ENCODE measurements at places on chromosomes 5 and 9.

DNA sequence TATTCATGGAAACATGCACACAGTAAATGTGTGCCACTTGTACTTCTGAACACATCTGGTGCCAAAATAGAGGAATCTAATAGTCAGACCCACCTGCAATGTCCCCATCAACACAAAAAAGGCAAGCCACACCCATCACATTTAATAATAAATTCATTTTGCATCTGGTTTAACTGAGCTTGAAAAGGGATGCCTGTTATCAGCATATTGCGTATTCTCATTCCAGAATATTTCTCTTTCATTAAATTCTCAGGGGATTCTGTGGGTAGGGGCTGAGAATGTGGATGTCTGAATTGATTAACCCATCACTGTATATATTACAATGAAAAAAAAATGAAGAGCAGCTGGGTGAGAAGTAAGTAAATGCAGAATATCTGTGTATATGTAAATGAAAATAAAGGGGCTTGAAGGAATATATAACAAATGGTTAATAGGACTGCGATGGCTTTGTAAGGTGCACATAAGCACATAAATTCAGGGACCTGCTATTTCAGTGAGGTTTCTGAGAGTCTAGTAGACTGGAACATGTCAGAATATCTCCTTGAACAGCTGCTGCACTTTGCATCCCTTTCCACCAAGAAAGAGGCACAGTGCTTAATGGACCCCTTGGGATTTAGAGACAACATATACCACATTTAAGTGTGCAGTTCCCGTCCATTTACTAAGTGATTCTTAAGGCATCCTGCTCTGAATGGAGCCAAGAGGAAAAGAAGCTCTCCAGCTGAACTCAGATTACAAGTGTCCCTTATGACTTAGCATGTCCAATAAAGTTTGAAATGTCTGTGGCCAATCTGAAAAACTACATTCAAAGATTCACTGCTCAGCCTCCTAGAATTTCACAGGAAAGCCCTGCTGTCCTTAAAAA, 104.1 kb upstream of the NIPBL start:
- DNase-seq = no peak

DNA sequence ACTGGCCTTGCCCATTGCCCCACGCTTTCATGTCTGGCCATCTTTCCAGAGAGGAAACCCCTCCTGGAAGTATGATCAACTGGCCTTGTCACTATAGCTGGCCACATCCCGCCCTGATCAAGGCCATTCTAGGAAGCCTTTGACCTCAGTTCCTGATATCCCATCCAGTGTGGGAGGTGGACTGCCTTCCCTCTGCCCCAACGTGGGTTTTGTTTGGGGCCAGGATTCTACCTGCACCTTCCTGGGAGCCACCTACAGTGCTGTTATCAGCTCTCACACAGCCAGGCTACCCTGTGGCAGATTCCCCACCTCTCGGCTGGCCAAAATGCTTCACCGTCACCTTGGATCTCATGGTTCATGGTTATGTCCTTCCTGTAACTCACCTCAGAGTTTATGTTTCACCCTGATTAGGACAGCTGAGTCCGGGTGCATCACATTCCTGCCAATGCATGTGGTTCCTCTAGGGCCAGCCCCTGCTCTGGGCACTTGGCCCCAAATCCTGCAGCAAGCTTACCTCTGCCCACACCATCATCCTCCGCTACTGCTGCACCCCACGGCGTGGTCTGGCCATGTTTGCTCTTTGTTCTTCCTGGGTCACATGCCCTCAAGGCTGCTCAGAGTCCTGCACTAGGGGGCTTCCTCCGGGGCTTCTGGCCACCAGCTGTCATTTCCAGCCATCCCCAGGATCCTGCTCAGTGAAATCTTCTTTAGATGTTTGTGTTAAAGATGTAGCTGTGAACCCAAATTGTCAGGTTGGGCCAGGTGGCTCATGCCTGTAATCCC, 24.2 kb upstream of the S1PR3 start:
- no peak for DNase-seq

DNA sequence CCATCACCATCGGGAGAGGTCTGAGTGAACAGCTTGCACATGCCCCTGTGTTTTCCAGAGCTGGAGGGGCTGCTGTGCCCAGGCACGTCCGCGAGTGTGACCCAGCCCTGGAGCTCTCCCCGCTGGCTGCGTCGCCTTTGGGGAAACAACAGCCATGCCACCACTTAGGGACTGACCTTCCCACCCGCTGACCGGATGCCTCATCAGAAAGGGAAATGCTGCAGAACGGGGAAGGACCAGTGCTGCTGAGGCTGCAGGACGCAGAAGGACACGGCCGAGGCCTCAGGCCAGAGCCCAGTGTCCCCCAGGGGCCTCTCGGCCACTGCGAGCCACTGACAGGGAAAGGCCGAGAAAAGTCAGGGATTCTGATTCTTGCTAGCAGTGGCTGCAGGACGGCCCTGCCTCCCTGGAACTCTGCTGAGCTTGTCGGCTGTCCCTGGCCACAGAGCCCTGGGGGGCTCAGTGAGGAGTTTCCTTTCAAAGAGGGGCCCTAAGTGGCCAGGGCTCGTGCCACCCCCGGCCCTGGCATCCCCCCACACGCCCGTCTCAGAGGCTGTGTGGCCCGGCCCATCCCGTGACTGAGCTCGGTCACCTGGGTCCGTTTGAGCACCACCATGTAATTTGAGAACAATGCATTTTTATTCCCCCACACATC, 130.8 kb downstream of the ZNF354C start:
- DNase-seq = no peak

DNA sequence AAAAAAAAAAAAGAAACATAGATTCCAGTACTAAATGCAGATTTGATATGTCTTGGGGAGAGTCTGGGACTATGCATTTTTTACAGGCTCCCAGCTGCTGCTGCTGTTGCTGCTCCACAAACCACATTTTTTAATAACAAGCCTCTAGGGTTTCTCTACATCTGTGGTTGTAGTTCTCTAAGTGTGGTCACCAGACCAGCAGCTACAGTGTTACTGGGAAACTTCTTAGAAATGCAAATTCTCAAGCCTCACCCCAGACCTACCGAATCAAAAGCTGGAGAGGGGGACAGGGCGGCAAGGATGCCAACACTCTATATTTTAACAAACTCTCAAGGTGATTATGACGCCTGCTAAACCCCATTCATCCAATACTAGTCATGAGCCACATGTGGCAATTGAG, 293.4 kb upstream of the PTGER4 start:
- no peak for DNase-seq

DNA sequence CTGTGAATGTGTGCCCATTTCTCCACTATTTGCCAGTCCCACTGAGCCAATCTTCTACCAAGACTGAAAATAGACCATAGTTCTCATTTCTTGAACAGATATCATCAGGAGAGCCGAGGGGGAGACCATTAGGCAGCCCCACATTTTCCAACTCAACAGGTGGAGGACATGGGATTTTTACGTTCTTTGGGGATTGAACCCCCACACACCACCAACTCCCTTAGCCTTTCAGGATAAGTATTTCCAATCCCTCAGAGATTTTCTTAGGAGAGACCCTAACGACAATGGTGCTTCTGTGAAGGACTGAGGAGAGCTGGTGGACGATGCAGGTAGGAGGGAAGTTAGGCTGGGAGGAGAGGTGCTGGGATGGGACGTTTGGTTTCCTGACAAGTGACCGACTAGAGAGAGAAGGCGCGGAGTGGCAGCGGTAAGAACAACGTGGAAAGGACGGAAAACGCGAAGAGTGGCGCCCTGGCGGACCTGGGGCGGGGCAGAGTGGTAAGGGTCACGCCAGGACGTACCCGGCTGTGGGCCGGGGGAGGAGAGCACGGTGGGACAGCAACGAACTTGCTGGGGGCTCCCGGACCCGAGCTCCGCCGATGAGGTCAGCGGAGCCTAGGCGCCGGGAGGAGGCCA, 681 bp upstream of the CHSY3 start:
- DNase-seq = no peak

DNA sequence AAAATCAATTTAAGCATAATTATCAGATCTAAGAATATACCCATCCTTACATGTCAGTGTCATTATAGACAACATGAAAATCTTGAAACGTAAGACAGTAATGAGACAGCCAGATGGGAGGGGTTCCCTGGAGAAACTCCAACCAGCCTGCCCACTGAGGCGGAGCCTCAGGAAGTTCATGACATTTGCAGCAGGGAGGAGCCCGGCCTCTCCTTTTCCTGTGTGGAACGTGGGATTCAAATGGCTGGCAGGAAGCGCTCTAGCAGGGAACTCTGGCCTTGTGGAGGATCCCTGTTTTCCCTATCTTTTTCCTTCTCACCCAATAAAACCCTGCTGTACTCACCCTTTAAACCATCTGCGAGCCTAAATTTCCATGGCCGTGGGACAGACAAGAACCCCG, 176.6 kb upstream of the KCNN2 start:
- no peak for DNase-seq

GRCh38 chr9:136741883-136742571, 713 bp downstream of the LCN10 start:
- DNase-seq = no peak

DNA sequence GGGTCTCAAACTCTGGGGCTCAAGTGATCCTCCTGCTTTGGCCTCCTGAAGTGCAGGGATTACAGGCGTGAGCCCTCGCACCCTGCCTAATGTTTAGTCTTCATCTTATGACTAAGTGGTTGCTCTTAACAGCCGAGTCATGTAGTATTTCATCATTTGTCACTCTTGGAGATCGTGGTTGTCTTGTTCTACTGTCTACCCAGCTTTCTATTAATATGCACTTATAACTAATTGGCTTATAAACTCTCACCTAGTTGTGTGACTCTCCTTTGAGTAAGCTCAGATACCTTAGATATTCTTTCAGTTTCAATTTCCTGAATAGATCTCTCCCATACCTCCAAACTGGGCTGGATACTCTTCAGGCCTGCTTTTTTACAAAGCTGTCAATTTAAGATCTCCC, 19.9 kb downstream of the SLC44A1 start:
- no peak for DNase-seq

DNA sequence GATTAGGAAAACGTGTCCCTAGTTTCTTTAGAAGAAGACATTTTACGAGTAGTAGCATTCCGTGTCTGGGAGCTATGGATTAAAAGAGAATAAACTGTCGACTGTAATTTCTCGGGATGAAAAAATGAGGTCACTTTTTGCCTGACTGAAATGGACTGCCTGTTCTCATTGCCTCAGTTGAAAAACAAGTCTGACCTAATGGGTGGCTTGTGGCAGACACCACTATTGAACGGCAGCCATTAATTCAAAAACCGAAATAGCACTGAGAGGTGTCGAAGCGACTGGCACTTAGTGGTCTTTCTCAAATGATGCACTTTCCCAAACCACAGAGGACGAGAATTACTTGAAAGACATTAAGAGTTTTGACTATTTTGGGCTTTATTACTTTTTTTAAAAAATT, 35.4 kb downstream of the OSTF1 start:
- no peak for DNase-seq

DNA sequence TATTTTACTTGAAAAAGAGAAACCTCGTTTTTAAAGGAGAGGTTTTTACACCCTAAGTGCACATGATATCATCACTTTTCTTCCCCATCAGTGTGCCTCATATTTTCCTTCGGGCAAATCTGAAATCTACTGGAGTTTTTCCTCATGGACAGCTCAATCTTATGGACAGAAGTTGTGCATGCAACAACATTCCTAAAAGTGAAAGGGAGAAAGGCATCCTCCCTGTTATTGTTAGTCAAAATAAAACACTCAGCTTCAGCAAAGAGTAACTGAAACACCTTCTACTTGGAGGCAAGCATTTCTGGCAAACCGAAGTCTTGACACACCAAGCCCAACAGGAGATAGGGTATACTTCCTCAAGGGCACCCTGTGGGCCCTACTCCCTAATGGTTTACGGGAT, 217.9 kb downstream of the BNC2 start:
- no peak for DNase-seq

GRCh38 chr5:53426512-53426830, 54.0 kb upstream of the FST start:
- no peak for DNase-seq

DNA sequence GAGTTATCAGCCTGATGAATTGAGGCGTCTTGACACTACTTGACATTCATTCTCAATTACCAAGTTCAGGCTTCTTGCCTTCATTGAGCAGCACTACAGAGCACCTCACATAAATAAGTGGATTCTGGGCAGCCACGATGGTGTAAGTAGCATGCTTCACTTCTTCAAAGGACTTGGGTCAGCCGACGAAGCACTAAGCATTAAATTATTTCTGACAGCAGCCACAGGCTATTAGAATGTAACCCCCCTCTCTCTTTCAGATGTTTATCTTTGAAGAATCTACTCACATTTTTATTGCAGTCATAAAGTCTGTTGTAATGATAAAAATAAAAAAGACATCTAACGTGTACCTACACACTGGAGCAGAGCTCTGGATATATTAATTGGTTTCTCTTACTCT, 45.9 kb upstream of the VPS13A start:
- DNase-seq = no peak

GRCh38 chr9:121942313-121942712, 150.8 kb downstream of the TTLL11 start:
- DNase-seq = no peak

DNA sequence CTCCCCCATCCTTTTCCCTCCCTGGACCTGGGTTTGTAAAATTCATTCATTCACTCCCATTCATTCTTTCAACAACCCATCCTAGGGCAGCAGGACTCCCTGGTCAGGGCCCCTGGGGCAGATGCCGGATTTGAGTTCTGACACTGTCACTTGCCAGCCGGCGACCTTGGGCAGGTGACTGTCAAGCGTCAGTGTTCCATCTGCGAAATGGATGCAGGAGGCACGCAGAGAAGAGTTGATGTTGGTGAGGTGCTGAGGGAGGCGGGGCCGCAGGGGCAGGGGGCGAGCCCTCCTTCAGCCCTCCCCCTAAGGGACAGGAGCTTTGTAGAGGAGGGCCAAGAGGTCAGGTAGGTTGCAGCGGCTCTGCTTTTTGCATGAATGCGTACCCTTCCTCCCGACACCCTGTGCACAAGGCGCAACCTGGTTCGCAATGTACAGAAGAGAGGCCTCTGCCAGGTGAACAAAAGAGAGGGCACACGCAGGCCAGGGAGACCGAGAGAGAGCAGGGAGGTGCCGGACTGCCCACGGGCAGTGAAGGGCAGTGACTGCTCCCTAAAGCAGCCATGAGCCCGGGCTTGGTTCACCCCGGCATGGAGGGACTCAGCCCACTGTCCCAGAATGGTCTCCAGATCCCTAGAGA, 128.1 kb downstream of the BARX1 start:
- no peak for DNase-seq

GRCh38 chr5:172077664-172078425, 71.4 kb upstream of the FBXW11 start:
- DNase-seq = no peak
